HepG2 (cell line): ENCODE measurements at places on chromosomes 11 and 22. TPM values are rescaled to one million over a fixed set of nuclear protein-coding genes. Genes with fewer than 3 reads are reported as not detected.

ART1 gene
- not detected in 2 replicates for polyA plus RNA-seq

PYGM gene
- 0.12 and 0.13 TPM in 2 replicates for polyA plus RNA-seq

SERHL2 gene
- 1.8 and 3.3 TPM in 2 replicates for polyA plus RNA-seq

FERMT3 gene
- polyA plus RNA-seq: 0.16 and 0.29 TPM in 2 replicates

OR10A4 gene
- polyA plus RNA-seq: not detected in 2 replicates

HARBI1 gene
- 2.5 and 3.0 TPM in 2 replicates for polyA plus RNA-seq

B4GALNT4 gene
- 30.5 and 34.4 TPM in 2 replicates for polyA plus RNA-seq

DUSP8 gene
- 8.0 and 15.4 TPM in 2 replicates for polyA plus RNA-seq

MMP11 gene
- 28.6 and 88.6 TPM in 2 replicates for polyA plus RNA-seq

OR51S1 gene
- not detected in 2 replicates for polyA plus RNA-seq

GUCY1A2 gene
- polyA plus RNA-seq: 0.01 TPM in 2 replicates

ARHGAP8 gene
- 0.72 TPM in 1 of 2 replicates, not detected in the other for polyA plus RNA-seq

DAGLA gene
- polyA plus RNA-seq: 2.6 and 3.3 TPM in 2 replicates

SLN gene
- not detected in 2 replicates for polyA plus RNA-seq

IL10RA gene
- 0.03 TPM in 1 of 2 replicates, not detected in the other for polyA plus RNA-seq

SLC22A25 gene
- 0.42 and 0.98 TPM in 2 replicates for polyA plus RNA-seq

HPX gene
- 6.2 and 9.2 TPM in 2 replicates for polyA plus RNA-seq

GAL3ST1 gene
- 14.7 and 18.9 TPM in 2 replicates for polyA plus RNA-seq

DGCR2 gene
- 23.1 and 27.6 TPM in 2 replicates for polyA plus RNA-seq

EFCAB6 gene
- polyA plus RNA-seq: not detected in 2 replicates

OR52E8 gene
- not detected in 2 replicates for polyA plus RNA-seq

AIFM3 gene
- 9.0 and 12.0 TPM in 2 replicates for polyA plus RNA-seq

NTM gene
- not detected in 2 replicates for polyA plus RNA-seq

OR8D1 gene
- polyA plus RNA-seq: not detected in 2 replicates

PRR5L gene
- 0.16 TPM in 1 of 2 replicates, not detected in the other for polyA plus RNA-seq

CCDC82 gene
- polyA plus RNA-seq: 21.6 and 25.7 TPM in 2 replicates

LRRC75B gene
- 34.8 and 48.8 TPM in 2 replicates for polyA plus RNA-seq

TCN2 gene
- polyA plus RNA-seq: 0.29 and 0.67 TPM in 2 replicates

P2RY2 gene
- 0.95 and 1.6 TPM in 2 replicates for polyA plus RNA-seq

OTOG gene
- polyA plus RNA-seq: not detected in 2 replicates

OR10D3 gene
- not detected in 2 replicates for polyA plus RNA-seq

SEC14L2 gene
- polyA plus RNA-seq: 5.1 and 9.1 TPM in 2 replicates

PRRG4 gene
- polyA plus RNA-seq: 0.24 and 0.25 TPM in 2 replicates

MAP6 gene
- 0.01 TPM in 1 of 2 replicates, not detected in the other for polyA plus RNA-seq

KIRREL3 gene
- not detected in 2 replicates for polyA plus RNA-seq

TRIM51 gene
- not detected in 2 replicates for polyA plus RNA-seq

CTTN gene
- 84.4 and 113 TPM in 2 replicates for polyA plus RNA-seq

HBG1 gene
- polyA plus RNA-seq: not detected in 2 replicates

TSSK2 gene
- not detected in 2 replicates for polyA plus RNA-seq
